ENCODE measurements at places on chromosomes 12 and 14.
A peak's percentile ranks its signal among the peaks of the same experiment; 100 is the strongest.

GRCh38 chr12:28507867-28508266, 317.6 kb downstream of the CCDC91 start:
- no peak for DNase-seq

DNA sequence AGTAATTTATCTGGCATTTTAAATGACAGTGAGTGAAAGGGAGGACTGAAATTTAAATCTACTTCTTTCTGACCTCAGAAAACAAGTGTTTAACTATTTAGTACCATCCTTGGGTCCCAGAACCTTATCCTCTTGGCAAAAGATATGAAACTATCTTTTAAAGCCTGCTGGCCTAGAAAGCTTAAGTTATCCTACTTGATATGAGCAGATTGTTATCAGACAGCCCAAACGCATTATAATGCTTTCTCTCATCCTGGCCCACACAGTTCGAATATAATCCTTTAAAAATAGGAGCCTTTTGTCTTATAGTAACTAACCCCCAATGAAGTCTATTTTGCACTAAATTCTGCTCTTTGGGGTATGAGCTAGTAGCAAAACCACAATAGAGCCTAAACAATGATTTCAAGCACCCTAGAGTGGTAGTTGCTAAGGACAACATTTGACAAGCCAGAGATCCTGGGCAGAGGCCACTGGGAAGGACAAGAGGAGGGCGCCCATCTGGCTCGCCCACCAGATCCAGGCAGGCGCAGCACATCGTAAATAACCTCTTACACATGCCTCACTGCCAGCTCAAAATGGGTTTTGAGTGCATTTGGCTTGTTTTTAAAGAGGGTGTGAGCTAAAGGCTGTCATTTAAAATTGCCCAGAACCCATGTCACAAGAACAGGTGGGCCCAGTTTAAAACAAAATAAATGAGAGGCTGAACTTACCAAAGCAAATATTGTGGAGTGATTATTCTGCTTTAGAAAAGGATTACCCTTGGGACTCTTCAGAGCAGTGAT, 37.7 kb upstream of the CRY1 start:
- no peak for DNase-seq

DNA sequence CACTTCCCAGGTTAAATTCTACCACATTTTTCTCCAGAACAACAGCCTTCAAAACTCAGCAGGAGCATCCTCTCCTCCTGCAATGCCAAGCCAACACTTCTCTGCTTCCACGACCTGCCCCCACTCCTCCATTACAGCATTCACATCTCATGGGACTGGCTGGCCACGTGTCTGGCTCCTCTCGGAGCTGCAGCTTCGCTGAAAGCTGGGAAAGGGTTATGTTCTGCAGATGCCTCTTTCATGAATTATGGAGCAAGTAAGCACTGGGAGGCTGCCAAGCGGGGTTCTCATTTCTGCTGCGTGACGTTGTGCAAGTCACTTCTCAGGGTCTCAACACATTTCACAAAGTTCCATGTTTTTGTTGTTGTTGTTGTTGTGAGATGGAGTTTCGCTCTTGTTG, 142.2 kb upstream of the RFLNA start:
- DNase-seq, result no peak

GRCh38 chr12:69688021-69688420, 11.1 kb downstream of the BEST3 start:
- peak; percentile 30 for DNase-seq

- peak; percentile 48 for DNase-seq
Measured at GRCh38 chr14:69880044-69880487, 850 bp downstream of the SMOC1 start.

DNA sequence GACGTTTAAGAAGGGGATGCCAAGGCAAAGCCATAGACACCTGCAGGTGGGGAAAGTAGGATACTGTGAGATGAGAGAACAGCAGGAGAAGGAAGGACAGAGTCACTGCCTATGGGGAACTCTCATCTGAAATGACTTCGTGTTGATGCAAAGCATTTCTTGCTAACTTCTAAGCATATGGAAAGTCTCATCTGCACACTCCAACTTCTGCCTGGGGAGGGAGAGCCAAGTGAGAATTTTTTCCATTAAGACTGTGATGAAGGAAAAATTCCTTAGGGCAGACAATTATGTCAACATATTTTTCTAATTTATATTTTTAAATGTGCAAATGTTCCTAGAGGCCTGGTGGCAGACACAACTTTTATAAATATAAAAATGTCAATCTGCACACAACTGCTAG, 115.3 kb downstream of the IPO8 start:
- DNase-seq, result no peak

- peak; percentile 7 for DNase-seq
Measured at GRCh38 chr14:97346675-97347074, 549.5 kb downstream of the VRK1 start.

DNA sequence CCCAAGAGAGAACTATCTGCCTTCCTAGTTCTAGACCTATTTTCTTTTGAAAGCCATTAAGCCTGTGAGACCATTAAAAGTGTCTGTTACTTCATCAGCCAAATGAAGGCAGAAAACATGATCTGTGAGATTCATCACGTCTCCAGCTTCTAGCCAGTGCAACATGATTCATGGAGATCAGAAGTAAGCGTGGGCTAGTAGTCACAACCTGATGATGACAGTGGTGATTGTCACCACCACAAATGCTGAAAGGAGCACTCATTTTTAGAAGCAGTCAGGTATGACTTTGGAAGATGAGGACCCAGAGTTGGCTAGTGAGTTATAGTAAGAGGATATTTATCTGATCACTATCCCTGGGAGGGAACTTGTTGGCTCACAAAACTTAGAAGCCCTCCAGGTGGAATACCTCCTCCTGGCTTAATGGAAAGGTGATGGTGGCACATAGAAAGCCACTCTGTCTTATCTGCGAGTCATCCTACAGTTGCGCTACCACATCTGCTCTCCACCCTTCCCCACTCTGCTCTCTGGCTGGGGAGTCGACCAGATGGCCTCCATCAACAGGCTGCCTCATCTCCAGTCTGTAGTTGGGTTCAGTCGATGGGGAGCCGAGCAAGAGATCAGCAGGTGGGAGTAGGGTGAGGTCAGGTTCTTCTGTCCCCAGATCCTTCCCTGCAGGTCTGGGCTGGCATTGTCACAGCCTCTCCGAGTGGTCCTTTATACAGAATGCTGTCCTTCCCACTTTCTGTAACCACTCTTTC, 317.6 kb upstream of the FKBP4 start:
- DNase-seq, result no peak

- DNase-seq, result peak; percentile 6
Measured at GRCh38 chr14:89067293-89067972, 243.0 kb downstream of the TTC8 start.

DNA sequence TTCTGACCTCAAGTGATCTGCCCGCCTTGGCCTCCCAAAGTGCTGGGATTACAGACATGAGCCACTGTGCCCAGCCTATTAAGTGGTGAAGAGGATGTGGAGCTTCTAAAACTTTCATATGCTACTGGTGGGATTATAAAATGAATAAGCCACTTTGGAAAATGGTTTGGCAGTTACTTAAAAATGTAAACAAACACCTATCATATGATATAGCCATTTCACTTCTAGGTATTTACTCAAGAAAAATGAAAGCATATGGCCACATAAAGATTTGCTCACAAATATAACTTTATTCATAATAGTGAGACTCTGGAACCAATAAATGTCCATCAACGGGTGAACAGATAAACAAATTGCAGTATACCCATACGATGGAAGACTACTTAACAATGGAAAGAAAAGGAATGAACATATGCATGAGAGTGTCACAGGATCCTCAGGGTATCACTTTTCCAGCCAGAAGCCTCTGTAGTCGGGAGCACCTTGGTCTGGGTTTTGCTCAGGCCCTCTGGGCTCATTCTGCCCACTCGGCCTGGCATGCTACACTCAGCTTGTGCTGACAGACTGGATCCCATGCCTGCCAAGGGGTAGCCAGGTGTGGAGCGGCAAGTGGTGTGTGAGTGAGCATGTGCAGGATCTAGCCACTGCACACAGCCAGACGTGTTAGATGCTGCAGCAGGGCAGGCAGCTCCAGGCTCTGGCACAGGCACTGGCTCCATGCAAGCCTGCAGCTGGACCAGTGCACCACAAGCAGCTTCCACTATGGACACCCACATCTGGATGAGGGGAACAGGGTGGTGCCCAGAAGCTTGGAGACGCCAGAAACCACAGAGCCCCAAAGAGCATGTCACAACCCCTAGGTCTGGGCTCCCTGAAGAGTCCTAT, 213.2 kb upstream of the DIO3 start:
- DNase-seq, result no peak

- no peak for DNase-seq
Measured at GRCh38 chr12:16282978-16283377, 5.5 kb upstream of the SLC15A5 start.

DNA sequence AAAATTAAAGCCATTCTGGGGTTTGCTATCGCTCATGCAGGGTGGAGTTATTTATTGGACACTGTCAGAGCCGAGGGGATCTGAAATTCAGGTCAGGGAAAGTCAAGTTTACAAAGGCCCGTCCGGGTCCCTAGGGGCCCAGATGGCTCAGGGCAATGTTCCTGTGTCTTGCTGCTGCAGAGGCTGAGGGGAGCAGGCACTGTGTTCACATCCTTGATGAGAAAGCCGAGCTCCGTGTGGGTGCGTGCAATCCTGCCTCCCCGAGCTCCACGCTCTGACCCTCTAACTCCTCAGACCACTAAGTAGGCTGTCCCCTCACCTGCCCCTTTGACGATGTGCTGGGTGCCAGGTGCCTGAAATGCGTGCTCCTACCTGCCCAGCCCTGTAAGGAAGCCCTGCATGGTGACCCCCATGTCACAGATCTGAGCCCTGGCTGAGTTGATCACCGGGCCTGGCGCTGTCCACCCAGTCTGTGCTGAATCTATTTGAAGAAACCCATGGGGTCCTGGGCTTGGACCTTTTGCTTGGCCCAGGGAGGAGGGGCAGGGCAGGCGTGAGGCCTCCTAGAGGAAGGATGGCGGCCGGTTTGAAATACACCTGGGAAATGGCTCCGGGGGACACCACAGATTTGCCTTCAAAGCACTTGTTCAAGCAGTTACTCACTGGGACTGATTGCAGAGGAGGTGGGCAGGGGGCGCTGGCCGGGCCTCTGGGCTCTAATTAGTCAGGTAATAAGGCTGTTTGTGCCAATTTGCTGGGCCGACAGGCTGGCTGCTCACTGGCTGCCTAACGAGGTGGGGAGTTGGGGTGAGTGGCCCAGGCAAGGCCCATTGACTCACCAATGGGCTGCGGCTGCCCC, 204.3 kb downstream of the KIF26A start:
- DNase-seq, result peak; percentile 57

Data from GM23338 (cell line).